Activated CD4-positive, alpha-beta memory T cell treated with anti-CD3 and anti-CD28 coated beads, Interleukin-2, amount 10 ng/mL, durations not matched to agents 7 days and 5 days (primary cell): ENCODE measurements at places on chromosomes 1 and 21. TPM values are rescaled to one million over a fixed set of nuclear protein-coding genes. Genes with fewer than 3 reads are reported as not detected.

- H3K4me3 ChIP-seq: no peak overlapping the region
- no peak overlapping the region for H3K27ac ChIP-seq
- H3K27me3 ChIP-seq: no peaks in the 10 kb centered on the region
- peaks cover 58% of the 10 kb centered on the region for H3K4me1 ChIP-seq
- peaks cover 19% of the 10 kb centered on the region for H3K36me3 ChIP-seq
- DNase-seq: no peak
Observed at GRCh38 chr1:206463911-206464310, 6.4 kb upstream of the IKBKE start.

DNA sequence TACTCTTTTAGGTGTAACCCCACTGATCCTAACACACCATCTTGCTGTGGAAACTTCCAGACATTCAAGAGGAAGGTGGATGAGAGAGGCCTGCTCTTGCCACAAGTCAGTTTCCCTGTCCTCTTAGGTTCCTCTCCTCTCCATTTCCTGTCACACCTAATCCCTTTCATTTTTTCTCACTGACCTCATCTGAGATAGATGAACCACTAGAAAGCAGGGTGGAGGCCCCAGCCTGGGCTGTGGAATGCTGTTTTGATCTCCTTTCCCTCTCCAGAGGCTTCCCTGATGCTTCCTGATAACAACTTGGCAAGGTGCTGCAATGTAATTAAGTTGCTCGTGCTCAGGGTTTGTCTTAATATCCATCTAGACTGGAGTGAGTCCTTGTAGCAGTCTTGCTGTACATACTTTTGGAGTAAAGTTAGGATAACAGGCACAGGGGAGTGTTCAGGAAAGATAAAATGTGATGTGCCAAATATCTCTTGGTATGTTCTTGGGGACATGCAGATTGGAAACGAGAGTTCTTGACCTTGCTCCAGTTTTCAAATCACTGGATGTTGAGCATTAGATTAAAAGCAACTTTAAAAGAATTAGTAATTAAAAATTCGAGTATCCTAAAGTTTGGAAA lies 11.2 kb downstream of the LRRC42 start:
- H3K4me3 ChIP-seq: no peak overlapping the region
- H3K36me3 ChIP-seq: peaks cover 31% of the 10 kb centered on the region
- peaks cover 15% of the 10 kb centered on the region for H3K4me1 ChIP-seq
- H3K27me3 ChIP-seq: no peaks in the 10 kb centered on the region
- DNase-seq: no peak
- H3K27ac ChIP-seq: peak overlapping the region; percentile 7

DNA sequence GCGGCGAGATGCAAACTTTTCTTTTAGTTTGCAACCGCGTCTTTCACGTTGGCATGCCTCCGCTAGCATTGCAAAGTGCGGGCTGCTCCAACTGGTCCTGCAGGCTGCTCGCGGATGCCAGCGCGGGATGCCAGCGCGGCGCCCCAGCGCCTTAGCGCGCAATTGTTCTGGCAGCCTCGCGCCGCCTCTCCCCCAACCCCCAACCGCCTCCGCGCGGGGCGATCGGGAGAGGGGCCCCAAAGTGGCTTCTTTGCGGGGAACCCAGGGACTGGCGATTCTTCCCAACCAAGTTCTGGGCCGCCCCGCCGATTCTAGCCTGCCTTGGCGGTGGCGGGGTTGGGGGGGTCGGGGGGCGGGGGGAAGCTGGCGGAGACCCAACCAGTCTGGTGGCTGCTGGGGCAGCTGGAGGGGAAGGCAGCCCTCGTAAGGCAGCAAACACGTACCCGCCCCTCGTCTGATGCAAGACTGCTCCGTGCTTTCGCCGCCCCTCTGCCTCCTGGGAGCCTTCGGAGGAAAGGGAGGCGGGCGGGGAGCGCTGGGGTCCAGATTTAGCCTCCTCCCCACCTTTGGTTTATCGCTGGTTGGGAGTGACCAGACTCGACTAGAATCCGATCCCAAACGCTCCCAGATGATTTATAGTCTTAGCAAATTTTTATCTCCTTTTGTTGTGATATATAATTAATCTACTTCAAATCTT lies 756 bp downstream of the PHGDH start:
- DNase-seq: peak; percentile 61
- peaks cover 24% of the 10 kb centered on the region for H3K36me3 ChIP-seq
- H3K27me3 ChIP-seq: peaks cover 33% of the 10 kb centered on the region
- H3K27ac ChIP-seq: peak overlapping the region; percentile 77

GRCh38 chr1:197683895-197684553 lies 91.3 kb downstream of the DENND1B start:
- peaks cover 14% of the 10 kb centered on the region for H3K36me3 ChIP-seq
- H3K4me1 ChIP-seq: peaks cover 5% of the 10 kb centered on the region
- no peaks in the 10 kb centered on the region for H3K27me3 ChIP-seq
- H3K27ac ChIP-seq: no peak overlapping the region
- H3K4me3 ChIP-seq: no peak overlapping the region

- no peaks in the 10 kb centered on the region for H3K36me3 ChIP-seq
- no peak overlapping the region for H3K4me3 ChIP-seq
- H3K4me1 ChIP-seq: no peaks in the 10 kb centered on the region
- no peak overlapping the region for H3K27ac ChIP-seq
Observed at GRCh38 chr21:38443110-38443509, 55.2 kb downstream of the ERG start.

SELENON gene
- total RNA-seq: 5.9 TPM

NFIA gene
- 3.0 TPM for total RNA-seq

FCAMR gene
- not detected for total RNA-seq
